Activated naive CD4-positive, alpha-beta T cell treated with anti-CD3 and anti-CD28 coated beads, Interleukin-2, amount 10 ng/mL, durations not matched to agents 5 hours and 36 hours (primary cell): ENCODE measurements at places on chromosomes 4 and X. TPM values are rescaled to one million over a fixed set of nuclear protein-coding genes. Genes with fewer than 3 reads are reported as not detected.

VCX3A gene
- total RNA-seq = not detected

EVC2 gene
- total RNA-seq = 0.25 TPM

CTSO gene
- total RNA-seq = 6.1 TPM

KLHL4 gene
- total RNA-seq = not detected

SLC6A8 gene
- 1.4 TPM for total RNA-seq

ADGRG4 gene
- total RNA-seq = not detected

SHROOM4 gene
- not detected for total RNA-seq

UGT2B17 gene
- not detected for total RNA-seq

PLS3 gene
- total RNA-seq = 0.41 TPM

MSANTD1 gene
- total RNA-seq = 0.93 TPM

TMPRSS11A gene
- not detected for total RNA-seq

LAS1L gene
- total RNA-seq = 37.7 TPM

XG gene
- total RNA-seq = not detected

PDGFC gene
- not detected for total RNA-seq

KCND1 gene
- total RNA-seq = 4.2 TPM

MAGEA10 gene
- not detected for total RNA-seq

POU4F2 gene
- not detected for total RNA-seq

LRAT gene
- total RNA-seq = not detected

SSX1 gene
- not detected for total RNA-seq

BEX3 gene
- 27.2 TPM for total RNA-seq

ZNF732 gene
- total RNA-seq = not detected

CPLX1 gene
- 2.6 TPM for total RNA-seq

SPARCL1 gene
- total RNA-seq = not detected

TRPC3 gene
- 0.68 TPM for total RNA-seq

GASK1B gene
- not detected for total RNA-seq

SORBS2 gene
- total RNA-seq = not detected

ZBED1 gene
- total RNA-seq = 32.1 TPM

PPBP gene
- total RNA-seq = not detected

NWD2 gene
- total RNA-seq = not detected

DMD gene
- 0.20 TPM for total RNA-seq

ADH1A gene
- not detected for total RNA-seq

ADH5 gene
- 114 TPM for total RNA-seq

SSX4 gene
- not detected for total RNA-seq

XPNPEP2 gene
- 1.3 TPM for total RNA-seq

KIAA1210 gene
- total RNA-seq = not detected

GYPB gene
- total RNA-seq = not detected

SLIT2 gene
- total RNA-seq = not detected

CLDN34 gene
- not detected for total RNA-seq

RNF128 gene
- not detected for total RNA-seq

SLC26A1 gene
- total RNA-seq = 0.18 TPM

NPY2R gene
- not detected for total RNA-seq

GAB3 gene
- 4.5 TPM for total RNA-seq
